Endothelial cell (in vitro differentiated cells): ENCODE measurements at places on chromosomes 1 and 21.

DNA sequence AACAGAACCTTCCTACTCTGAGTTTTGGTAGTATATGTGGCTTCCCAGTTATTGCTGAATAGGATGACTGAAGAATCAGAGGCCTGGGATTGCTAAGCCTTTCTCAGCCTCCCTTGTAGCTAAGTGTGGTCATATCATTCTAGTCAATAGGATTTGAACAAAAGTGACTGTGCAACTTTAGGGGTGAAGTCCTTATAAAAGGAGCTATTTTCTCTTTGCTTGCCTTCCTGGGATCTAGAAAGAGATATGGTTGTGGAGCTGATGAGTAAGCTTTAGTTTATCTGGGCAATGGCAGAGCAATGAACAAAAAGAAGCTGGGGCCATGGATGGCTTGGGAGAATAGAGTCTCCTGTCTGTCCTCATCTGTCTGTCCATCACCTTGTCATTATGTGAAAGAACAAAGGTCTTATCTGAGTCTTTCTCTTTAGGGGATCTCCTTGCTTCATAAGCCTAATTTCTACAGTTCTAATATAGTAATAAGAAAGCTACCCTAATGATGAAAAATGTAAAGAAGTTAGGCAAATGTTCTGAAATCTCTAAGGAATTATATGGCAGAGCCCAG, 91.5 kb downstream of the TENT5C start:
- no peak for DNase-seq
- no peak overlapping the region for H3K4me3 ChIP-seq
- no peaks in the 10 kb centered on the region for H3K36me3 ChIP-seq

GRCh38 chr1:43857163-43857562, 76.4 kb upstream of the ARTN start:
- H3K27ac ChIP-seq: no peak overlapping the region
- no peak for DNase-seq
- H3K4me3 ChIP-seq: no peak overlapping the region
- peaks cover 7% of the 10 kb centered on the region for H3K36me3 ChIP-seq

- H3K27ac ChIP-seq: no peak overlapping the region
- no peak overlapping the region for H3K4me3 ChIP-seq
- peaks cover 3% of the 10 kb centered on the region for H3K27me3 ChIP-seq
- no peaks in the 10 kb centered on the region for H3K36me3 ChIP-seq
- H3K4me1 ChIP-seq: peaks cover 17% of the 10 kb centered on the region
These were observed 45.6 kb upstream of the RAB4A start for GRCh38 chr1:229225331-229225782.

DNA sequence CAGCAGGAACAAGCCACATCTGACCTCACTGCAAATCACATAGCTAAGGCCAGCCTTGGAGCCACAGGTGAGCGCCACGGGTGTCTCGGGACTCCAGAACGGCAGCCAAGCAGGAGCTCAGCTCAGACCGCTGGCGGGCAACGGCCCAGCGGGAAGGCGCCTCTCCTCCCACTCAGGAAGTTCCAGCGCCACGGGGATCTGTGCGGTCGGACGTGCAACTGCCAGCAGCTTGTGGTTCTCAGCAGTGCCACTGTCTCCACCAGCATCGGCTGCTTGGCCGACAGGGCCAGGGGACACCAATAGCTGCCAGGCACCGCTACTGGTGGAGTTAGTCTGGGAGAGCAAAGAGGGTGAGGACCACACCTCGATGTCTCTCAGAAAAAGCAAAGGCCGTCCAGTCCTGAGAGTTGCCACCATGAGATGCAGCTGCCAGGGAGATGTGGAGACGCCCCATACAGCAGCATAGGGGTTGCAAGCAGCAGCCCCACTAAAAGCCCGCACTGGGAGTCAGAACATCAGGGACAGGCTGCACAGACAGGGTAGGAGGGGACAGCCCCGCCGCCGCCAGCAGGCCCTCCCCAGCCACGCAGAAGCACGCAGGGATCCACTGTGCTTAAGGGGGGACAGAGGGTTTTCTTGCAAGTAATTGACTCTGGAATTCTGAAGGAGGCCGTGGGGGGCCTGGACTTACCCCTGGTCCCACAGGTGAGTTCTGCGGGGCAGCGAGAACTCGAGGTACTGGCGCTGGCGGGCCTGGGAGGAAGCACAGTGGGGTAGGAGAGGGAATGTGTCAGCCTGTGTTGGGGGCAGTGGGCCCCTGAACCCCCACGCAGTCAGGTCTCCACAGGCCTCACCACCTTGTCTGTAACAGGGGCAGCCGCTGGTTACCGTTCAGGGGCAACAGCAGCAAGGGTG, 83.5 kb downstream of the NPHP4 start:
- no peak overlapping the region for H3K4me3 ChIP-seq
- DNase-seq: no peak
- H3K36me3 ChIP-seq: peaks cover 8% of the 10 kb centered on the region
- no peaks in the 10 kb centered on the region for H3K4me1 ChIP-seq
- H3K27ac ChIP-seq: no peak overlapping the region

DNA sequence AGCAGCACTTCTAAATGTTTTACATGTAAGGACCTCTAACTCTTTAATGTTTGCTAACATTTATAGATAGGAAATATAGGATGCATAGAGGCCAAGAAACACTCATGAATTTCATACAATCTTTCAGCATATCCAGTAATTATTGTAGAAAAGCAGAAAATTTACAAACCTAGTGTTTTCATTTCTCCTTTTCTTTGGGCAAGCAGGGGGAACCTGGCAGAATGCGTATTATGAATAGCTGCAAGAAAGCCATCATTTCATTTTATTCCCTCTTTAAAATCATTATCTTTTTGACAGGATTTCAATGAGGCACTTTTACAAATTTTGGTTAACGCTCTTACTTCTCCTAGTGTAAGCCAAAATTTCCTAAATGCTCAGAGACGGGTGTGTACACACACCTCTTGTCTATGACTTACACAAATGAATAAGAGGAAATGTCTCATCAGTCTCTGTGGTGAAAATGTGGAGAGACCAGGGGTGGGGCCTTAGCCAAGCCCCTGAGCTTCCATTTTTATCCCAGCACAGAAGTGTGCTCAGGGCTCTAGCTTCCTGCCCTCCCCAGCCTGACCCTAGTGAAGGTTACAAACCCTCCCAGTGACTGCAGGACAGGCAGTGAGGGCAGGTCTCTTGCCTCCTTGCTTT, 91.6 kb downstream of the LRRC8C start:
- no peak for DNase-seq
- no peaks in the 10 kb centered on the region for H3K27me3 ChIP-seq
- H3K4me3 ChIP-seq: no peak overlapping the region
- H3K27ac ChIP-seq: no peak overlapping the region
- H3K36me3 ChIP-seq: no peaks in the 10 kb centered on the region

- peaks cover 3% of the 10 kb centered on the region for H3K4me1 ChIP-seq
- H3K27ac ChIP-seq: no peak overlapping the region
- DNase-seq: no peak
- peaks cover 7% of the 10 kb centered on the region for H3K27me3 ChIP-seq
- peaks cover 10% of the 10 kb centered on the region for H3K36me3 ChIP-seq
- no peak overlapping the region for H3K4me3 ChIP-seq
These were observed 11.9 kb downstream of the CACNA1S start for GRCh38 chr1:201100169-201100930.

GRCh38 chr1:237043846-237044636, 2.1 kb downstream of the RYR2 start:
- no peak overlapping the region for H3K27ac ChIP-seq
- DNase-seq: no peak
- H3K36me3 ChIP-seq: peaks cover 10% of the 10 kb centered on the region
- peaks cover 16% of the 10 kb centered on the region for H3K27me3 ChIP-seq

- no peaks in the 10 kb centered on the region for H3K36me3 ChIP-seq
- H3K4me3 ChIP-seq: no peak overlapping the region
- H3K4me1 ChIP-seq: no peaks in the 10 kb centered on the region
- DNase-seq: no peak
These were observed 322.6 kb downstream of the RGS7 start for GRCh38 chr1:241034203-241034936.

- peaks cover 1% of the 10 kb centered on the region for H3K27me3 ChIP-seq
- H3K36me3 ChIP-seq: no peaks in the 10 kb centered on the region
- H3K4me3 ChIP-seq: no peak overlapping the region
- H3K4me1 ChIP-seq: peaks cover 34% of the 10 kb centered on the region
These were observed 70.2 kb upstream of the GOLT1A start for GRCh38 chr1:204283711-204284651.

DNA sequence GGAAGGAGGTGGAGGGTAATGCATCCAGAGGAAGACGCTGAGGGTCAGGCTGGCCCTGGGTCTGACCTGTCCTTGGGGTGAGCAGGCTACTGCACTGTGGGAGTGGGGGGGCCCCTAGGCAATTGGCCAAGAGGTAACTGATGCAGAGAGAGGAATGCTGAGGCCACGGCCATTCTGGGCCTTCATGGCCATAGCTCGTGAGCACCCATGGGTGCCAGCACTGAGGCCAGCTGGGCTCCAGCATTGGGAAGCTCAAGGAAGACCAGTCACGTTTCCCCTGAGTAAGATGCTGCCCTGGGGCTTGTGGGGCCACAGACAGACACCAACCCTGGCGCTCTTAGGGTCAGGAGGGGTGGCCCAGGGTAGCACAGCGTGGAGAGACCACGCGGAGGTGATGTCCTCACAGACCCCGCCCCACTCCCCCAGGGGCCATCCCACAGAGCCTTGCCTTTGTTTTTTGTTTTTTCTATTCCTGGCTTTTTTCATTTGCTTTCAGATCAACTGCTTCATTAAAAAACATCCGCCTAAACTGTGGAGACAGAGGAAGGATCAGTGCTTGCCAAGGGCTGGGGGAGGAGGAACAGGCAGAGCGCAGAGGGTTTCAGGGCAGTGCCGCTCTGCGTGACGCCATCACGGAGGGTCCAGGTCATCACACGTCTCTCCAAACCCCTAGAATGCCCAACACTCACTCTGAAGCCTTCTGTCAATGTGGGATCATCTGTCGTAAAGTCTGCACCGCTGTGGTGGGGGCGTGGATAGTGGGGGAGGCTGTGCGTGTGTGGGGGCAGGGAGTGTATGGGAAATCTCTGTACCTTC, 61.1 kb downstream of the SIK1 start:
- peak overlapping the region; percentile 1 for H3K27ac ChIP-seq
- H3K36me3 ChIP-seq: no peaks in the 10 kb centered on the region
- no peak for DNase-seq
- H3K4me1 ChIP-seq: peaks cover 9% of the 10 kb centered on the region
- peaks cover 3% of the 10 kb centered on the region for H3K27me3 ChIP-seq

GRCh38 chr1:57586842-57587241, 163.0 kb upstream of the DAB1 start:
- no peak overlapping the region for H3K27ac ChIP-seq
- no peaks in the 10 kb centered on the region for H3K36me3 ChIP-seq
- H3K4me1 ChIP-seq: no peaks in the 10 kb centered on the region
- no peak overlapping the region for H3K4me3 ChIP-seq
- DNase-seq: no peak

DNA sequence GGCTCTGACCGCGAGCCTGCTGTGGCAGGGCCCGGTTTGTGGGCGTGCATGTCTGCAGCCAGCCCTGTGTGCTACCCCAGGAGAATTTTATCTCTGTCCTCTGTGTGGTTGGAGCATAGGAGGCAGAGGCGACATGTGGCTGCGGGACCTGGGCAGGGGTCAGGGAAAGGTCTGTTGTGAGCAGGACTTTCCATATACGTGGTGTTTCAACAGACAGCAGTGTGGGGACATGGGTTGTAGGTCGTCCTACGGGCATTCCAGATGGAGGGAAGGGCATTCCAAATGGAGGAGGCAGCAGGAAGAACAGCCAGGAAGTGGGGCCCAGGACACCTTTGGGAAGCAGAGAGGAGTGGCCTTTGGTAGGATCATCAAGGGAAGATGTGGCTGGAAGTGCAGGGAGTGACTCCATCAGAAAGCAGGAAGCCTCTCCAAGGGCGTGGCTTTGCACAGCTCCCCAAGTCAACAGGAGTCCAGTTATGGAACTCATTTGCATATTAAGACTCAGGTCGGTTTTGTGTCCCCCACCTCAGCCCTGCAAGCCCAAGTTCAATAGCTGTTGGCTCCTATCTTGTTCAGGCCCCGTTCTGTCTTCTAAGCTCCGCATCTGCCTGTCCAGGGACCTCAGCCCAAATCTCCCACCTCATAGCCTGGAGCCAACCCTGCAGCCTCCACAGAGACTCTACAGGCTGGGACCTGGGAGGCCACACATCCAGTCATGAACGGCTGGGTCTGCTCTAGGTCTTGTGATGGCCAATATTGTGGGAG, 309.1 kb downstream of the MATN1 start:
- H3K27me3 ChIP-seq: peaks cover 6% of the 10 kb centered on the region
- H3K27ac ChIP-seq: no peak overlapping the region
- DNase-seq: no peak
- no peak overlapping the region for H3K4me3 ChIP-seq

DNA sequence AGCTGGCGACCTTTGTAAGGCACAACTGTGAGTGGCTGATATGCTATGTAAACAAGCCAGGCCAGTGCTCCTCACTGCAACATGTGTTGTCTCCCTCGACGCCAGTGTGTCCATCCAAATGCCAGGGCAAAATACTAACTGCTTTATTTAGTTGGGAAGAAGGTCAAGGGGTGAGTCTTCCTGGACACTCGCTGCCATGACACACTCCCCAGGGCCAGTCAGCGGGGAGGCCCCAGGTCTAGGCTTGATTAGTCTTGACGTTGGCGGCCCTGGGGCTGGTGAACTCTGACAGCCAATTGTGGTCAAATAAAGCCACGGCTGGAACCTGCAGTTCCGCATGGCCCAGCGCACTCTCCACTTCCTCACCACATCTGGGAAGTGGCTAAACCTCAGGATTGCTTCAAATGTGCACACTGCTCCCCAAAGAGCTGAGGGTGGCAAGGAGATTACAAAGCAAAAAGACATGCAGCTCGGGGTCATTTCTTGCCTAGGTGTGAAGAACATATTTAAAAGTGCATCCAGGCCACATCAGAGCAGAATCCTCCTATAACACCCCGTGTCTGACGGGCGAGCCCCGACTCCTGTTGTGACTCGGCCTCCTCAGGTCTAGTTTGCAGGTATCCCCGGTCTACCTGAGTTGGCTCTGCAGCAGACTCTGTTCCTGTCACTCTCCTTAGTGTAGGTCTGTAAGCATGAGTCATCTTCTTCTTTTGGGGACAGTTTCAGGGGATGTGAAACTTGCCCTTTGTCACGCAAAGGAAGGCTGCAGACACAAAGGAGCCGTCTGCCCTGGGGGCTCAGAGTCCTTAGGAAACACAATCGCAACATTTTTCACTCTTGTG, 183.5 kb downstream of the RUNX1 start:
- no peak for DNase-seq
- no peak overlapping the region for H3K4me3 ChIP-seq
- peaks cover 14% of the 10 kb centered on the region for H3K27me3 ChIP-seq

DNA sequence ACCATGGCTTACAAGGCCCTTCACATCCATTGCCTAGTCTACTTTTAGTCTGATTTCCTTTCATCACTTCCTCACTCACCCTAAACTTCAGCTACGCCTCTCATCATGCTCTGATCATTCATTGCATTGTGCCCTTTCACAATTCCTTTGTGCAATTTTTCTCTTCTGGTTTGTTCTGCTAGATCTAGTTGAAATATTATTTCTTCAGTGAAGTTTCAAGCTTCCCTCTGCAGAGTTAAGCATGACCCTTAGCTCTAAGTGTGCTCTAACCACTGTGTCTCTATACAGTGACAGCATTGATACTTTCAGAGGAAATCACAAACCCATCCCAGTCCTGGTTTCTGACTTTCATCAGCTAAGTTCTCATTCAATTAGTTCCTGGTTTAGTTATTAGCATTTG, 166.1 kb downstream of the PLA2G4A start:
- peaks cover 12% of the 10 kb centered on the region for H3K4me1 ChIP-seq
- H3K4me3 ChIP-seq: no peak overlapping the region
- no peaks in the 10 kb centered on the region for H3K36me3 ChIP-seq
- peaks cover 1% of the 10 kb centered on the region for H3K27me3 ChIP-seq
- DNase-seq: no peak
